ENCODE measurements at places on chromosomes 2 and 18. TPM values are rescaled to one million over a fixed set of nuclear protein-coding genes. Genes with fewer than 3 reads are reported as not detected.

The ANAPC1 gene
- 66.9 TPM for total RNA-seq

The OTX1 gene
- total RNA-seq, result 3.4 TPM

The HOXD3 gene
- total RNA-seq, result not detected

The DNAJC27 gene
- total RNA-seq, result 8.9 TPM

The GKN2 gene
- total RNA-seq, result 0.25 TPM

The IL1R1 gene
- total RNA-seq, result 0.74 TPM

The ARHGEF33 gene
- 2.7 TPM for total RNA-seq

The SCN2A gene
- 160 TPM for total RNA-seq

The RTKN gene
- total RNA-seq, result 3.4 TPM

The NPPC gene
- total RNA-seq, result 0.98 TPM

The SIX3 gene
- 0.49 TPM for total RNA-seq

The SLC16A14 gene
- 41.6 TPM for total RNA-seq

The CLEC4F gene
- total RNA-seq, result not detected

The DSC3 gene
- total RNA-seq, result 0.49 TPM

The NYAP2 gene
- 12.5 TPM for total RNA-seq

The DAPL1 gene
- total RNA-seq, result 0.49 TPM

The NAT8 gene
- not detected for total RNA-seq

The KCNIP3 gene
- total RNA-seq, result 3.0 TPM

The CD8B2 gene
- total RNA-seq, result under 0.01 TPM

The HDHD2 gene
- total RNA-seq, result 27.8 TPM

The HNMT gene
- 34.2 TPM for total RNA-seq

The KRTCAP3 gene
- total RNA-seq, result 0.25 TPM

The RPRM gene
- 101 TPM for total RNA-seq

The CTAGE1 gene
- not detected for total RNA-seq

The TWIST2 gene
- 0.25 TPM for total RNA-seq

The ACTG2 gene
- total RNA-seq, result 0.98 TPM

The C2orf72 gene
- 31.0 TPM for total RNA-seq

The POTEI gene
- total RNA-seq, result under 0.01 TPM

The BMP10 gene
- total RNA-seq, result not detected

The MAB21L4 gene
- not detected for total RNA-seq

The ITGA4 gene
- total RNA-seq, result 5.9 TPM

The EN1 gene
- total RNA-seq, result not detected

The LRRTM1 gene
- total RNA-seq, result 10.6 TPM

The FZD7 gene
- 5.4 TPM for total RNA-seq

The MC4R gene
- 1.2 TPM for total RNA-seq

The SERPINB11 gene
- not detected for total RNA-seq

The SULT1C4 gene
- total RNA-seq, result 16.7 TPM

The ZNF892 gene
- total RNA-seq, result 31.0 TPM

The MFSD6 gene
- total RNA-seq, result 33.4 TPM

The ACMSD gene
- total RNA-seq, result not detected

The DSC2 gene
- total RNA-seq, result 5.4 TPM

The FMNL2 gene
- 88.3 TPM for total RNA-seq

The FBXO36 gene
- total RNA-seq, result 3.9 TPM

The ATP8B1 gene
- total RNA-seq, result 4.2 TPM

The CCDC85A gene
- 22.1 TPM for total RNA-seq

The SETBP1 gene
- total RNA-seq, result 46.2 TPM

The EMILIN1 gene
- 3.7 TPM for total RNA-seq

The PTPRN gene
- total RNA-seq, result 32.7 TPM

The MYCN gene
- total RNA-seq, result 47.5 TPM

The SLC25A12 gene
- total RNA-seq, result 51.6 TPM

The GPR45 gene
- total RNA-seq, result 1.7 TPM

Measured in temporal lobe (tissue), 4 donors.